ENCODE measurements at places on chromosomes 3 and 15. TPM values are rescaled to one million over a fixed set of nuclear protein-coding genes. Genes with fewer than 3 reads are reported as not detected.

DNA sequence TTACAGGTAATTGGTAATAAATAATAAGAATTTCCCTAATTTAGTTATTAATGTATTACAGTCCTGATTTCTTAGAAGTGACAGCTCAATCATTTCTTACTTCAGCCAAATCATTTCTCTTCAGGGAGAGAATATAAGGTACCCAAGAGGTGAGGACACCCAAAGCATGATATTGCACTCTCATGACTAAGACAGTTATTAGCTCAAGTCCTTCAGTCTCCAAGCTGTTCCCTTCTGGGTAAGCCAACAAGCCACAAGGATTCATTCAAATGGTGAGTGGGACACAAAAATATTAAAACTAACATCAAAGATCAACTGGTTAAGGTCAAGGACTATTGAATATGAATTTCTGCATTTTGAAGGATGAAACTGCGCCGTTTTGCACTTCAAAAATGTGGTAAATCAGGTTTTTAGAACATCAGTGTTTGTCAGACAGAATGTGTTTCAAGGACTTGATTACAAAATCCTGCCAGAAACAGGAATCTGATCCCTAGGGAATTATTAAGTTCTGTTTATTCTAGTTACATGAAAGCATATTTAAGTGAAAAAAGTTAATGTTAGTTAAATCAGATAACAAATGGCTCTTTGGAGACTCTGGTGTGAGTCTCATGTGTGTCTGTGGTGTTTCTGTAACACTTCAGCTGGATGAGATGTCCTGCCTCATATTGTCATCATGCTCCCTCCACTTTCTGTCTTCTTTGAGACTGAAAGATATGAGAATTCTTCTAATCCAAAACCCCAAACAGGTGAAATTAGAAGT is 101.7 kb upstream of the COL8A1 start:
- DNase-seq: no peak

DNA sequence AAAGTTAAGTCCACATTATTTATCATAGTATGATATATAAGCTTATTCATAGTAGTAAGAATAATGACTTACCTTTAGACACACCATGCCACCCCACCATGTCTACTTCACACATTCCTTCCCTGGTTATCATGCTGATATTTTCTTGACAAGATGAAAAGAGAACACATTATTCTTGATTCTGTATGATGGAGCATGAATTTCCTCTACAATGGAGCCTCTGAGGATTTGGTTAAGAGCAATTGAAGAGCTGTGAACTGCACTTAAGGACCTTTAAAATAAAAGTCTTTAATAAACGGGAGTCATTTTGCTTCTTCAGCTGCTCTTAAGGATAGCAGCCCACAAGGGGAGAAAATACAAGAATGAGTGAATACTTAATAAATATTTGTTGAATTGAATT is 226.7 kb downstream of the CADM2 start:
- no peak for DNase-seq

The WDR93 gene
- total RNA-seq: 0.17 TPM

The ILDR1 gene
- total RNA-seq: not detected

The RPP25 gene
- total RNA-seq: 4.2 TPM

DNA sequence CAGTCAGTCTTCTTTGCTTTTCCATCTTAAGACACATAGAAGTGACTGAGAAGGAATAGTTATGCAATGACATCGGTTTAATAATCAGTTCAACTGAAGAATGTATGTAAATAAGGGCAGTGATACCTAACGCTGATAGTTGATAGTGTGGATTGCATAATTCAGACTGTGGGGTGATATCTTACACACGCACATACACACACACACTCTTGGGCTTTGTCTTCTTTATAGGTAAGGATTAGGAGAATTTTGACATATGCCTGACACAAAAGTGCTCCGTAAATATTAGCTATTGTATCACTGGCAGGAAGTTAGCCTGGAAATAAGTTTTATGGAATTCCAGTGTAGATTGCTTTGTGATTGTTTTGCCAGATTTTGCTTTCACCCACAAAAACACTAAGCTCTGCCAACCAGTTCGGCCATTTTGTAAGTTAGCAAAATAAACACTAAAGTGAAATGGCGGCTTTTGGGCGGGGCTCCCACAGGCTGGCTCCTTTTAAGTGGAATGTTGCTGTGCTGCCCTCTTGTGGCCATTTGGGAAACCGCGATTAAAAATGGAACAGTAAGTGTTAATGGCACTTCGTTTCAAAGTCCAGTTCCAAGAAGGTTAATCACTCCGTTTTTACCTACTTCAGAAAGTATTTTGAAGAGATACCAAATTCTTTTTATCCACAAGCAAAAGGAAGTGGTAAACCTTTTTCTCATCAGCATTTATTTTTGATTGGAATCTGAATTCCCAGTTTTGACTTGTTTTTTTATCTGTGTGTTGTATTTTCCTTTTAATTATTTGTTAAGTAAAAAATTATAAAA is 17.7 kb downstream of the CHD2 start:
- DNase-seq: peak; percentile 99

DNA sequence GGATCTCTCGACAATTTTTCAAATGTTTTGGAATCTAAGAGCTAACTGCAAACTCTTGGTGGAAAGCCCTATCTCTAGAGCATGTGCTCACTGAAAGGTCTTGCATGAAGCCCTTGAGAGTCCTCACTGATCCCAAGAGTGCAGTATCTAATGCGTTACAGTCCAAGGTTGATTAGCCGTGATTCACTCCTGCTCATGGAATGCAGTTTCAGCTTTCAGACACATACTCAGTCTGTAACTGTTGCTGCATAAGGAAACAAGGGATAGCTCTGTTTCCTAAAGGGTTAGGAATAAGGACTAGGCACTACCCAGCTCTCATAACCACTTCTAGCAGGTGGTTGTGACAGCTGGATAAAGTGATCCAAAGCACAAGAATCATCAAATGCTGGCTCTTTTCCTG is 687.4 kb upstream of the CFAP20DC start:
- DNase-seq: no peak

The C2CD4A gene
- 0.33 TPM for total RNA-seq

- no peak for DNase-seq
These were observed 144.6 kb downstream of the LPP start for GRCh38 chr3:188298585-188298984.

GRCh38 chr3:172203522-172204258 is 164.3 kb downstream of the FNDC3B start:
- peak; percentile 64 for DNase-seq

The EXD1 gene
- total RNA-seq: not detected

The CAMKV gene
- total RNA-seq: not detected

- no peak for DNase-seq
These were observed 190.5 kb downstream of the GREM1 start for GRCh38 chr15:32908135-32908801.

The GOLGA6B gene
- not detected for total RNA-seq

DNA sequence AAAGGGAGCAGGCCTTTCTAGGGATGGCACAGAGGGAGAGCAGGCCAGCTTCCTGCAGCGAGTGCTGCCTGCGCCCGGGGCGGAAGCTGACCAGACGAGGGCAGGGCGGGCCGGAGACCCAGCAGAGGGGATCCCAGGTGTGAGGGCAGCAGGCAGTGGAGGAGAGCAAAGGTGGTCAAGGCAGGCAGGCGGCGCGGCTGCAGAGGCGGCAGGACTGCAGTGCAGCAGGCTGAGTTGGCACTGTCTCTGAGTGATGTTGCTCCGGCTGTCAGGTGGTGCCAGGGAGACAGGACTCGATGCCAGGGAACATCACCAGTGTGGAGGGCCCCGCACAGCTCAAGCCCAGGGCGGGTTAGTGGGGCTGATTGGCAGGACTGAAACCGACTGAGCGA is 22.3 kb upstream of the PLXNA1 start:
- DNase-seq: no peak
